ENCODE measurements at places on chromosomes 12 and 14. TPM values are rescaled to one million over a fixed set of nuclear protein-coding genes. Genes with fewer than 3 reads are reported as not detected.

DNA sequence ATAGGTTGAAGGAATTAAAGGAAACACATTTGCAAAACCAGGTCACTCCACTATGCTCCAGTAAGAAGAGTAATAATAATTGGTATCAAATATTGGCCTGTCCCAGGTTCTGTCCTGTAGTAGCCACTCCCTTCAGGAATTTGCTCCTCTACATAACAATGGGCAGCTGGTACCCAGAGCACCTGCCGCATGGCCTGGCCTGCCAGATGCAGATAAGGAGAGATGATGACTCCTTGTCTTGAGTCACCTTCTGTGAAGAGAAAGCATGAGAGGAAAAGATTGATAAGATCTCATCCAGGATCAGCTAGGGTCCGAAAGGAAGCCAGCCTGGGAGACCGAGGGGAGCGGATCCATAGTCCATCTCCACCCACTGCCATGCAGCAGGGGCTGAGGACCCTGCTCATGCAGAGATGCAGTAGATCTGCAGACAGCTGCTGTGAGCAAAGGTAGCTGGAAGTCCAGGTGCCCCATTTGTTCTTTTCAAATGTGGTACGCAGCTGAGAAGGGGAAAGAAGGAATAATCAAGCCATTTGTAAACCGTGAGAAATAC lies 24.3 kb downstream of the VCPKMT start:
- DNase-seq: no peak

- no peak for DNase-seq
Observed at GRCh38 chr12:93137656-93138612, 208.8 kb upstream of the EEA1 start.

DNA sequence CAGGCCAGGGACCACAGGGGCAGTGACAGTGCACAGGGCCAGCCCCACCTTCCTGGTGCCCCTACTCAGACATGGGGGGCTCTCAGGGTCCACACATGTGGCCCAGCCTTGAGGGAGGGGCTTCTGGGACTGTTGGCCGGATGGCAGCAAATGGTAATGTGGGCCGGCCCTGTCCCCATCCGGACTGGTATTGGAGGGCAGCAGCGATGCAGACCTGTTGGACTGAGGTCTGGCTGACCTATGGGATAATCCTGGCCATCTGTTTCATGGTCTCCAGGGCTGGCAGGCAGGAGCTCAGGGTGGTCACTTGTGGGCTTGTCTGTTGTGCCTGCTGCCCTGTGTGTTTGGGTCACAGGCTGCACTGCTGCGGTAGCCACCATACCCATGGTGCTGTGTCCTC lies 387.5 kb downstream of the TMEM121 start:
- DNase-seq: no peak

GRCh38 chr12:73277971-73278370 lies 1005.8 kb downstream of the TRHDE start:
- no peak for DNase-seq

DNA sequence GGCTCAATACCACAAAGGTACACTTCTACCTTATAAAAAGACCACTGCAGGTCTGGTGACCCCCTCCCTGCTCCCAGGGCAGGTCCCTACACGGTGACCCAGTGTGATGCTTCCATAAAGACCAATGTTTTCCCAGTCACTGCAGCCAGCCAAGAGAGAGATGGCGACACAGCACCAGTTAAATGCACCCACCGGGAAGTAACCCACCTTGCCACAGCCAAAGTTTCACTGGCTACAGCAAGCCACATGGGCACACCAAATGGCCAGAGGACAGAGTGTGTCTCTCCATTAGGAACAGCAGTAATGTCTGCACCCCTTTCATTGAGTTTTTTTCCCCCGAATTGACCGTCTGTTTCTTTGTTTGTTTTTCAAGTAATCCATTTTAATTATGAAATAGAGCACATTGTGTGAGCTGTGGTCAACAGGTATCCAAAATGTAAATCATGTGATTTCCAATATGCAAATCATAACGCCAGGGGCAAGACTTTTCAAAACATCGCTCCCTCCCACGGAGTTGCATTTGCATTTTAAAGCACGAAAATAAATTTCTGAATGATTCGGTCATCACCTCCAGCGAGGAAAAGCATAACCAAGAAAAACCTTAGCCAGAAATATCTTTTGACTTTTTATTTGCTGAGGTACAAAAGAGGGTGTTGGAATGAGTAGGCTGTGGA lies 48.9 kb upstream of the EML1 start:
- no peak for DNase-seq

C3AR1 gene
- total RNA-seq: 1.0 TPM

INHBC gene
- total RNA-seq: not detected

DNA sequence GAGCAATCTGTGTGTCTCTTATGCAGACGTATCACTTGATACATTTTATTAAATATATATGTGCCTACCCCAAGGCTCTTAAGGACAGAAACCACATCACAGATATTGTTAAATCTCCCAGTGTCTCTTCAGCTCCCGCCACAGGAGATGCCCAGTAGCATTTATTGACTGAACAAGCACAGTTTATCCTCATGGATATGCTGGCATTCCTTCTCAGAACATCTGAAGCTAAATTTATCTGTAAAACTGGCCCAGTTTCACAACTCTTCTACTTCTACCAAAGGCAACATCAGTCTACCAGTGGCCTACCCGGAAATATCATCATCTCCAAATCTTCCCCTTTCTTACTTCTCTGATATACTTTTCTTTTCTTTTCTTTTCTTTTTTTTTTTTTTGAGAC lies 10.7 kb downstream of the APOLD1 start:
- DNase-seq: no peak

- no peak for DNase-seq
Observed at GRCh38 chr14:101255765-101256125, 305.6 kb upstream of the DIO3 start.

- no peak for DNase-seq
Observed at GRCh38 chr12:75322464-75322863, 7.7 kb downstream of the CAPS2 start.
